ENCODE measurements at places on chromosomes 16 and 17.

- no peak for DNase-seq
These were observed 16.1 kb upstream of the CRHR1 start for GRCh38 chr17:45768000-45768399.

DNA sequence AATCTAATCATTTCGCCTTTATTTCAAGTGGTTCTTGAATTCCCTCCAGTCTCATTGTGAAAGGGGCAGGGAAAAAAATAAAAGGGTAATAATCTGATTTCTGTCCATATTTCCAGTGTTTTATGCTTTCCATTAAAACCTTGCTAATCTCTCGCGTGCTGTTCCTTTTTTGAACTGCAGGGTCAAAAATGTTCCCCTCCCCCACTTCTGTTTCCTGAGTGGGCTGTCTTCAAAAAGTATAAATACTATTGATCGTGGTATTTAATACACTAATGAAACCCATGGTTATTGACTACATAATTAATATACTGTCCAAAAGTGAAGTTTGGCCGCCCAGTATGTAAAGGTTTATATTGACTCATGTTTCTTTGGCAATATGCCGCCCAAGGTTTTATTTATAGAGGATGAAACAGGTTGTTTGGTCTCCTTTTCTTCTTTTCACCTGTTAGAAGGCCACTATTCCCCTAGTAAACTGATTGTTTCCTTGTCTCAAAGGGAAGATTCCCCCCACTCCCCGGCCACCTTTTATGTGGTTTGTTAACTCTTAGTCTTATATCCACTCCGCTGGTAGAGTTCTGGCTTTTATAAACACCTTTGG, 69.7 kb downstream of the RPA1 start:
- DNase-seq, result no peak

- DNase-seq, result peak; percentile 76
These were observed 19.1 kb upstream of the STAC2 start for GRCh38 chr17:39244600-39245570.

- DNase-seq, result no peak
These were observed 538.2 kb downstream of the MAF start for GRCh38 chr16:79062336-79062735.

DNA sequence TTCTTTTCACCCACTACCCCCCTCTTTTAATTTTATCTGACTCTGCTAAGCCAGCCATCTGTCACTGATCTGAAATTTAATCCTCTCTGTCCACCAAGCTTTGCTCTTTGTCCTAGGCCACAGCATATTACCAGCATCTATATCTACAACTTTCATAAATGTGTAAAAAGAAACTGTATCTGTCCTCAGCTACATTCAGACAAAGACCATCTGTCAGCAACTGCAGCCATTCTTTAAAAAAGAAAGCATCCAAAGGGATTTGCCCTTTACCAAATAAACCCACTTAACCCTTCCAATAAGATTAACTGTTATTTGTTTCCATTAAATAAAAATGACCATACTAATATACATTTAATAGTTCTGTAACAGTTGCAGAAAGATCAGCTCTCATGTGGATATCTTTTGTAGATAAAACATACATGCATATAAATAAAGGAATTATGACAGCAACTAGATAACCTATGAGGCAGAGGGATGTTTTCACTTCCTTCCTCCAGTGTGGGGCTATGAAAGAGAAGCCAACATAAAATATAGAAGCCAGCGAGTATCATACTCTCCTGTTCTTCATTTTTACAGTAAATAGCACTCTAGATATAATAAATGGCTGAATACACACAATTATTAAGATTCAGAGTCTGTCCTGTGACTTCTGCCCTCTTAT, 602.5 kb upstream of the SALL1 start:
- no peak for DNase-seq

DNA sequence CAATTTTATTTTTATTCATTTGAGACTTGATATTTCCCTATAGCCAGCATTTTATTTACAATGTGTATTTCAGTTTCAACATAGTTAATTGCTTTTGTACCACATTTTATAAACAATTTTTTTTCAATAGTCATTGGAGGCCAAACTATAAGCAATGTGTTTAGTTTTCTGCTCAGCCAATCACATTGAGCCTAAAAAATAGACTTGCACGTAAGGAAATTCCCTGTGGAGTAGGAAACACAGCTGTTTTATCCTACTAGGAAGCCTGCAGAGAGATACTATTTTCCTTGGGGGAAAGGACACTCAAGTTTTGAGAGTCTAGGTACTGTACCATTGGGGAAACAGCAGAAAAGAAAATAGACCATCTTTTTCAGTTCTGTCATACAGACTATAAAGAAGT, 410.2 kb upstream of the GOT2 start:
- no peak for DNase-seq

GRCh38 chr17:1630662-1631061, 2.0 kb upstream of the SLC43A2 start:
- no peak for DNase-seq

GRCh38 chr16:47538472-47538871, 77.3 kb downstream of the PHKB start:
- no peak for DNase-seq

DNA sequence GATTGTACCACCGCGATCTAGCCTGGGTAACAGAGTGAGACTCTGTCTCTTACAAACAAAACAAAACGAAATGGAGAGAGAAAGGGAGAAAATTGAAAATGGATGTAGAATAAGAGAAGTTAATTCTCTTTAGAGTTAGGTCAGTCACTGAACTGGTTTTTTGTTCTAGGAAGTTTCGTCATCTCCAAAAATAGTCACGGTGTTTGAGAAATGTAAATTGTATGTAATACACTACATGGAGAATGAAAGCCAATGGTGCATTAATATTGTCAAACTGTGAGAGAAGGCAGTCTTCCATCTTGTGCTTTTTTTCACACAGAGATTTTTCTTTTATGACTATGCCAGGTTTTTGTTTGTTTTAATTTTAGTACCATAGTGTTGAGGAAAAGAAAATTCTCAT, 145.9 kb downstream of the BCAS3 start:
- DNase-seq, result no peak

GRCh38 chr16:50861970-50862411, 120.1 kb downstream of the CYLD start:
- DNase-seq, result no peak

DNA sequence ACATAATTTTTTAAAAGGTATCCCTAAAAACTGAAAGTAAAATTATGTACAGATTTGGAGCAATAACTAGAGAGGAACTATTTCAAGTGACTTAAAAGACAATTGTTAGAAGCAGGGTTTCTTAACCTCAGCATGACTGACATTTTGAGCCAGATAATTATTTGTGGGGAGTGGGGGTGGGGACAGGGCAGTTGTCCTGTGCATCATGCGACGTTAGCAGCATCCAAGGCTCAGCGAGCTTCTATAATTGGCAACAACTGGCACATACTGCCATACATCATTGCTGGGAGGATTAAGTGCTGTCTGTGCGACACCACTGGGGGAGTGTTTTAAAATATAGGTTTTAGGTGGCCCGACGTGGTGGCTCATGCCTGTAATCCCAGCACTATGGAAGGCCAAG, 27.1 kb downstream of the GABARAPL2 start:
- DNase-seq, result no peak

DNA sequence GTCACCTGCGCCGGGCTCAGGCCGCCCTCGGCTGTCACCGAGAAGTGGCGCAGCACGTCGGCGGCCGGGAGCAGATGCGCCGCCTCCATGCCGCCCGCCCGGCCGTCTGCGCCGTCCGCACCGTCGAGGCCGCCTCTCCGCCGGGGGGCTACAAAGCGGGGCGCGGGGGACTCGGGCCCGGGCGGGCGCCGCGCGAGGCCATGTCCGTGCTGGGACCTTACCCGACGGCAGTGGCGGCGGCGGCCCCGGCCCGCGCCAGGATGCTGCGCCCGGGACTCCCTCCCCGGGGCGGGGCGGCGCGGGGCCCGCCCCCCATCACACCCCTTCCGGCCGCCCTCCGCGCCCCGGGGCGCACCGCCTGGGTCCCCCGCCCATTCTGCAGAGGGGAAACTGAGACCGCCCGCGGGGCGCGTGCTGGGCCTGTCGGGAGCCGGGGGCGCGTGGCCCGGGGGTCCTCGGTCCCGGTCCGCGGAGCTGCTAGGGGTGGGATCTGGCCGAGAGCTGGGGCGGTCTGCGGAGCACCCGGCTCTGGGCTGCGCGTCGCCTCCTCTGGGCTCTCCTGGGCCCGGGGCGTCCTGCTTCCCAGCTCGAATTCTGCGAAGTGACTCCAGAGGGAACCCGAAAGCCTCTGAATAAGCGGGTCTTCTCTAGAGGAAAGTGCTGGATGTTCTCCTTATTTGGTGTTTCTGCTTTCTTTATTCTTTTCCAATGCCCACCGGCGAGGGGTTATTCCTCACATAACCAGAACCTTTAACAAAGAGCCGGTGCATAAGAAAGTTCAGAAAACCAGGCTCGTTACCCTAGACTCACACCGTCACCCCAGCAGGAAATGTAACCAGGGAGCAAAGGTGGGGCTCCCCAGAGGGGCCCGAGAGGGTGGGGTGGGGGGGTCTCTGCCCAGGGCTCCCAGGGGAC, at the start of gene ATP2A3:
Gene ATP2A3 (minus strand): TSS at position 235 of the 915 bp plus-strand sequence. CDS start 146 bp downstream, at position 89.
- peak; percentile 38 for DNase-seq

DNA sequence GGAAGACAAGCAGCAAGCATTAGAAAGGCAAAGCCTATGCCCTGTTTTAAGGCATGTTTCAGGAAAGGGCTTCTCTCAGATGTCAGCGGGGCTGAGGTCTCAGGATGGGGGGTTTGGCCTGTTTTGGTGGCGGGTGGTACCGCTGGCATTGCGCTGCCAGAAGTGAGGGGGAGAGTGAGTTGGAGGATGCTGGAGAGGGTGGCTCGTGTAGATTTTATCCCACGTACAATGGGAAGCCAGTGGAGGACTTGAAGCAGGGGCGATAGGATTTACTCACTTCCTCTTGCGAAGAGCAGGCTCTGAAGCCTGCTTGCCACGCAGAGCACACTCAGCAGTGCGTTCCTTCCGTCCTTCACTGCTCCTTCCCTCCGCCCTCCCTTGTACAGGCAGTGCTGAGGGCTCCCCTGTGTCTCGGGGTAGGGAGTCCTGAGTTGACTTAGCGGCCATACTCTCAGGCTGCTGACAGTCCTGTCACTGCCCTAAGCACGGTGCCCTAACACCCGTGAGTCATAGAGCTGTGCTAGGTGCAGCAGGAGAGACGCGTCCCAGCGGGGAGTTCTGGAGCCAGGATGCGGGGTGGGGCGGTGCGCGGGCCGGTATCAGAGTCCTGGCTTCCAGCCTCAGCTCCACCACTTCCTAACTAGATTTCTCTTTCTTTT, 113.1 kb downstream of the SNX29 start:
- no peak for DNase-seq

- DNase-seq, result no peak
These were observed 6.2 kb downstream of the JPH3 start for GRCh38 chr16:87608400-87608985.

- no peak for DNase-seq
These were observed 912 bp downstream of the COQ7 start for GRCh38 chr16:19068237-19068815.

DNA sequence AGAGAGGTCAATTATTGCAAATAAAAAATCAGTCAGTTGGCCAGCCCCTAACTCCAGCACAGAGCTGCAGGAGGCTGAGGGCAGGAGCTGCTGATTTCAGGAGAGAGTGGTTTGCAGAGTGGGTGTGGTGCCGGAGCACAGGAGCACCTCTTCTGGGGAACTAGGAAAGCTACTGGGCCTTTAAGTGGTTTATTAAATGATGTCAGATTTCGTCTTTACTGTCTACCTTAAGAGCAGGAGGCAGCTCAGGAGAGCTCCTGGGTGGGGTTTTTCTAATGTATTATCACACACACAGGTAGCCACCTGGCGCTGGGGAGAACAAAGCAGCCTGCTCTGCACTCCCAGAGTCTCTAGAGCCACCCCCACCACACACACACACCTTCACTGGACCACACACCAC, 11.5 kb upstream of the HAS3 start:
- no peak for DNase-seq

DNA sequence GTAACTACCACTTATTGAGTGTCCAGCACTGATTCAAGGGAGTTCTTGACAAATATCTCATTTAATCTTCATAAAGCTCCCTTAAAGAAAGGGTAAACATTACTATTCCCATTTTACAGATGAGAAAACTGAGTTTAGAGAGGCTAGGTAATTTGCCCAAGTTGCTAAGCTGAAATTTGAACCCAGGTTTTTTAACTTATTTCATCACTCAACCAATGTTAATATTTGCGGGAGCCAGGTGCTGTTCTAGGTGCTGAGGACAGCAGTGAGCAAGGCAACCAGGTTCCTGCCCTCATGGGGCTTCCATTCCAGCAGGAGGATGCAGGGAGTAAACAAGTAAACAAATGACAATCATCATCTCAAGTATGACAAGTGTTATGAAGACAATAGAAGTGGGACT, 104.0 kb upstream of the LHX1 start:
- DNase-seq, result no peak

DNA sequence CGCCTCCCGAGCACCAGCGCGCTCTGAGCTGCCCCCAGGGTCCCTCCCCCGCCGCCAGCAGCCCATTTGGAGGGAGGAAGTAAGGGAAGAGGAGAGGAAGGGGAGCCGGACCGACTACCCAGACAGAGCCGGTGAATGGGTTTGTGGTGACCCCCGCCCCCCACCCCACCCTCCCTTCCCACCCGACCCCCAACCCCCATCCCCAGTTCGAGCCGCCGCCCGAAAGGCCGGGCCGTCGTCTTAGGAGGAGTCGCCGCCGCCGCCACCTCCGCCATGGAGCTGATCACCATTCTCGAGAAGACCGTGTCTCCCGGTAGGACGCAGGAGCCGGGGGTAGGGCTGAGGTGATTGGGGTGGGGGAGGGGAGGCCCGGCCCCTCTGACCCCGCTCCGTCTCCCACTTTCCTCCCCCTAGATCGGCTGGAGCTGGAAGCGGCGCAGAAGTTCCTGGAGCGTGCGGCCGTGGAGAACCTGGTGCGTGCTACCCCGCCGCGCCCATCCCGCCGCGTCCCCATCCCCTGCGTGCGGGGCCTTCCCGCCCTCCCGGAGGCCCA, 329 bp downstream of the KPNB1 start:
- no peak for DNase-seq

DNA sequence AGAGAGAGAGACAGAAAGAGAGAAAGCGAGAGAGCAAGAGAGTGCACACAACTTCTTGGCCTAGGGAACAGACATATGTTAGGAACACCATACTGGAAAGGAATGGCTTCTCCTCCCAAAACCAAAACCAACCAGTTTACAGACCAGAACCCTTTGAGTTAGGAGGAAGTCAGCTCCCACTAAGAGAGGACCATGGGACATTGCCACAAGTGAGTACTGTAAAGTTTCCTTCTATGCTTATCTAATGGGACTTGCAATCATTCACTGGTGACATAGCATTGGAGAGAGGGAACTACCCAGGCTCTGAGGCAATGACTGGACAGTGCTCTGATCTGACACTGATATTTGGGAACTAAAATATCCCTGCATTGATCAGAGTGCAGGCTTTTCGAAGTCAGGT, 32.4 kb downstream of the TBC1D3B start:
- DNase-seq, result no peak

DNA sequence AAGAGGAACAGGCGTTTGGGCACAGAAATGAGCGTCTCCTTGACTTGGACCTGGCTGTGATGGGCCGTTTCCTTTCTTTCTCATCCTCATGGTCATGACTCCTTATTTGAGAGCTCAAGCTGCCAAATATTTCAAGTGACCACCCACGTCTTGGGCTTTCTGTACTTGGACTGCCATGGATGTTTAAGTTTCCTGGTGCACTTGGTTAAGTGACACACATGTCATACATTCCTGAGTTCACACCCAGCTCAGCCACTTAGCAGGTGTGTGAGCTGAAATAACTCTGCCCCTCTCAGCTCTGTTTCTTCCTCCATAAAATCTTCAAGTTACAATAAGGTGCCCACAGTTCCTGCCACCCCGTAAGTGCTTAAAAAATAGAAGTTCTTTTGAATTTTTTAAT, 114.5 kb downstream of the CLEC16A start:
- no peak for DNase-seq

GRCh38 chr17:76102944-76103273, 678 bp downstream of the EXOC7 start:
- no peak for DNase-seq
